ENCODE measurements at places on chromosomes 6 and 20.

GRCh38 chr6:117157448-117157847 is 107.9 kb upstream of the VGLL2 start:
- no peak for DNase-seq

GRCh38 chr6:152368751-152369624 is 268.2 kb downstream of the SYNE1 start:
- no peak for DNase-seq

GRCh38 chr6:72824833-72825232 is 203.0 kb downstream of the KCNQ5 start:
- no peak for DNase-seq

DNA sequence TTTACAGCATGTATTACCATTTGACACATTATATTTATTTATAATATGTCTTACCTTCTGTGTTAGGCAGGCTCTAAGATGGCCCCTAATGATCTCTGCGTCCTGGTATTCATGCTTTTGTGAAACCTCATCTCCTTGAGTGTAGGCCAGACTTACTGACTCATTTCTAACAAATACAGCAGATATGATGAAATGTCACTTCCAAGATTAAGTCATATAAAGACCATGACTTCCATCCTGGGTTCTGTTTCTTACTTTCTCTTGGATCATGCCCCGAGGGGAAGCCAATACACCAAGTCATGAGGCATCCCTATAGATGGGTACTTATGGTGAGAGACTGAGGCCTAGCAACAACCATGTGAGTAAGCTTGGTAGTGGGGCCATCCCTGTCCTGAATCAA is 30.2 kb downstream of the ZHX3 start:
- no peak for DNase-seq

DNA sequence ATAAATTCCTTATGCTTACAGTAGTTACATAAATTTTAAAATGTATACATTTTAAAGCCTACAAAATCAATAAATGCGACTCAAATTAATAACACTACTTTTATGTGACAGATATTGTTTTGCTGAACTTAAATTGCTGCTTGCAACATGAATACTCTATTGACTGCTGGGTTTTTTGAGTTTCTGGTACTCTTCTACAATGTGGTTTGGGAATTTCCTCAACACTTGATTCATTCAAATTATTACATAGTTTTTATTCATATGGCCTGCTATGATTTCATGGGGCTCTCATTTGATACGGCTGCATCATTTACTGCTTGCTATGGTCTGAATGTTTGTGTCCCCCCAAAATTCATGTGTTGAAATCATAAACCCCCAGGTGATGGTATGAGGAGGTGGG is 2.3 kb upstream of the TXLNB start:
- no peak for DNase-seq

DNA sequence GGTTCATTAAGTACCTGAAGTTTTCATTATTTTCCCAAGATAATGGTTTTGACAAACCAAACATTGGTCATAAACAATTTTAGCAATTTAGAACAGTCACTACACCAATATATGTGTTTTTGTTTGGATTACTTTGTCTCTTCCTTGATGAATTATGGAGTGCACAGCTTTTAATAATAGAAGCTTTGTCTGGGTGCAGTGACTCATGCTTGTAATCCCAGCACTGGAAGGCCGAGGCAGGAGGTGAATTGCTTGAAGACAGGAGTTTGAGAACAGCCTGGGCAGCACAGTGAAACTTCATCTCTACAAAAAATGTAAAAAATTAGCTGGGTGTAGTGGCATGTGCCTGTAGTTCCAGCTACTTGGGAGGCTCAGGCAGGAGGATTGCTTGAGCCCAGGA is 89.4 kb upstream of the ANKEF1 start:
- DNase-seq, result no peak

GRCh38 chr6:31767096-31767645 is 4.7 kb downstream of the SAPCD1 start:
- DNase-seq, result no peak

DNA sequence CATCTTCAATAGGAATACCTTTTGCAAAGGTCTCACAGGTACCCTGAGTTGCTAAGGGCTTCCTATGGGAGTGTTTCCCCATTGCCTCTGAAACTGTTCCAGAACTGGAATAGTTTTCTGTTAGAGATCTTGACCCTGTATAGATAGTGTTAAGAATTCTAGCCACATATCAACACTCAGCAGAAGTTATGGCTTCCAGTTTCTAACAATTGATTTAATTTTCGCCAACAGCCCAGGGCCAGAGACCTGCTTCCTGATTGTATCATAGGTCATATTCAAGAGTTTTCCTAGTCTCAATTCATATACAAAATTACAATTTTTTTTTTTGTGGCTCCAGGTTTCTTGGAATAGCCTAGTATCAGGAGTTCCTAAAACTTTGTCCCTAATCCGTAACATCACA is 61.0 kb downstream of the PXDC1 start:
- DNase-seq, result no peak

DNA sequence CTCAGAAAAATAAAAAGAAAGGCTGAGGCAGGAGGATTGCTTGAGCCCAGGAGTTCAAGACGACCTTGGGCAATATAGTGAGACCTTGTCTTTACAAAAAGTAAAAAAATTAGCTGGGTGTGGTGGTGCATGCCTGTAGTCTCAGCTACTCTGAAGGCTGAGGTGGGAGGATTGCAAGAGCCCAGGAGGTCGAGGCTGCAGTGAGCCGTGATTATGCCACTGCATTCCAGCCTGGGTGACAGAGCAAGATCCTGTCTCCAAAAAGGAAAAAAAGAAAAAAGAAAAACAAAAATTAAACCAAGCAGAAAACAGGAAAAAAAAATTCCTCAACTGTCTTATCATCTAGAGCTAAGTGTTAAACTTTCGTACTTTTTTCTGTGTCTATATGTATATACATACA is 12.4 kb upstream of the SRSF3 start:
- DNase-seq, result no peak

Measured in NCI-H1417 (cell line).